Iris pigment epithelial cell (primary cell): ENCODE measurements at places on chromosomes 3 and 15.
A peak's percentile ranks its signal among the peaks of the same experiment; 100 is the strongest.

DNA sequence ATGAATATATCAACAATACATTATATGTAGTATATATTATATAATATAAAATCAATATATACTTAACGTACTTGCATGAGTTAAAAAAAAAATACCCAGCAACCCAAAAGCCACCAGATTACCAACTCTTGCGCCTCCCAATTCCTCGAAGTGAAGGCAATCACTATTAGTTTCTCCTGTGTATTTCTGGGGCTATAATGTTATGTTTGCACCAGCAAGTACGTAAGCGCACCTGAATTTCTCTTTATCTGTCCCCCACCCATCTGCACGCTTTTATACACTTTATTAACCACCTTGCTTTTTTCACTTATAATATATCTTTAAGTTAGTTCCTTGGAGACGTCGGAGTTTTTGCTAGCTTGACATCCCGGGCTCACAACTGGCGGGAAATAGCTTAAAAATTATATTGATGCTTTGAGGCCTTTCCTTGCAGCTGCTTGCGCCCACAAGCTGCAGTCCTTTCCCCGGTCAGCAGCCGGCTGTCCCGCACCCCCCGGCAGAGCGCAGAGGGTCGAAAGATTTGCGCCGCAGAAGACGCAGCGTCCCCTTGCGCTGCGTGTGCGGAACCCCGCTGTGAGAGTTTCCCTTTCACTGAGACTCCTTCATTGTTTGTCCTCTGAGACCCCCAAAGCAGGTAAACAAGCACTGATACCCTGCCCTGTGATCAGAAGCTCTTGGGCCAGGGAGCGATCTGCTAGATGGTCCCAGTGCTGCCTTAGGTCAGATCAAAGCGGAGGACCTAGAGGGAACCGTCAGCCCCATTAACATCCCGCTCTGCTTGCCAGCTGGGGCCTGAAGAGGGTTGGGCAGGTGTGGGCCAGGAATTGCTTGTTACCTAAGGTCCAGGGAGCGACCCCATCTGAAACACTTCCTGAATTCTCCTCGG is 8.9 kb upstream of the EOMES start:
- no peak for DNase-seq

- no peak for DNase-seq
Measured at GRCh38 chr15:23033979-23034378, 5.4 kb downstream of the TUBGCP5 start.

DNA sequence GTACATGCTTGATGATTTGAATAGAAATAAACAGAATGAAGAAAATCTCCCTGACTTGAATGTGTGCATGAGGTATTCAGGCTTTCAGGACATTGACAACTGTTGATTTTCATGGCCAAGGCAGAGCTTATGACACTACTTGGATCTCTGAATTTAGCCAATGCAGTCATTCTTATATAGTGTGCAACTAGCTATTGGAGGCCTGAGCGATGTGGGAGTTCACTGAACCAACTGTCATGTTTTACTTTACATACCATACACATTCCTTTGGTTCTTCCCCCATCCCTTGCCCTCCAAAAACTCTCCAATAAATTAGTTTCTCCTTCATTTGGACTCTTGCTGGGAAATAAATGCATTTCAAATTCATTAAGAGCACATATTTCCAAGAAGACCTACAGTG is 460.4 kb downstream of the RBMS3 start:
- DNase-seq: no peak

DNA sequence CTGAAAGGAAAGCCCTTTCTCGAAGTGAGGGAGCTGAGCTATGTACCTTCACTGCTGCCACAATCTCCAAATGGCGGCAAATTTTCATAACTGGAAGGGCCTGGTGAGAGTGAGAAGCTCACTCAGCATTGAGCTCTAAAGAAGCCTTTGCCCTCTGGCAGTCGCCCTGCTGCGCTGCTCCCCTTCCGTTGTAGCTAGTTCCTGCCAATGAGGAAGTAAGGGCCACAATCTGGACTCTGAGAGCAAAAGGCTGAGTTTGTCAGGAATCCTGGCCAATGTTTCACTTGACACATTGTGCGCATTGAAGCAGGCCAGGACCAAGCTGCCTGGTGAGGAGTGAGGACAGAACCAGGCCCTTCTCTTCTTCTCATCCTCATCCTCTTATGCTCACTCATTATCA is 579.5 kb downstream of the PDCD6IP start:
- no peak for DNase-seq

GRCh38 chr15:63948971-63949370 is 97.3 kb downstream of the DAPK2 start:
- DNase-seq: no peak

DNA sequence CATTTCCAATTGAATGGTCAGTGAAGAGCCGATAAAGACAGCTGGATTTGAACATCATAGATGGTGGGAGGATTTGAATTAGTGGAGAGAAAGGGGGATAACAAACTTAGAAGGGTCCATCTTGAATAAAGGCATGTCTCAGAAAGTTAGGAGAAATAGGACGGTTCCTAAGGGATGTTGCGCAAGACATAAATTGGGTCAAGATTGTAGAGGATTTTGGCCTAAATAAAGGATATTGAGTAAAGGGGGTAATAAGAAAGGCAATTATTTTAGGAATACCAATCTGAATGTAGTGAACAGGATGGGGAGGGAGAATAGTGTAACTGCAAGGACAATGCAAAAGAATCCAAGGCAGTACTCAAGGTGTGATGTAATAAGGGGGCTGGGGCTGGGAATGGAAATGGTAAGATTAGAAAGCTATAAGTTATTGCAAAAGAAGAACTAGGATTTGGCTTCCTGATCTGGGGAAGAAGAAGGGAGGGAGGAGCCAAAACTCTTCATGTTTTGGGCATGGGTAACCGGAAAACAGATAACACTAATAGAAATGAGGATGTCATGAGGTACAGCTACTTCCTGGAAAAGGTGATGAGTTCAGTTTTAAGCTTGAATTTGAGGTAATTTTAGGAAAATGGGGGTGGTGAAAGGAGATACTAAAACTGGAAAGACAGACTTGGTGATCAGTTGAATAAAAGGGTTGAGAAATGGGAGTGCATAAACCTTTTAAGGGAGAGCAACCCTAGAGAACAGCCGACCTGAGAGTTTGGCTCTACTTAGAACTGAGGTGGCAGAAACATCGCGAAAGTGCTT is 17.3 kb upstream of the TRPC1 start:
- no peak for DNase-seq

DNA sequence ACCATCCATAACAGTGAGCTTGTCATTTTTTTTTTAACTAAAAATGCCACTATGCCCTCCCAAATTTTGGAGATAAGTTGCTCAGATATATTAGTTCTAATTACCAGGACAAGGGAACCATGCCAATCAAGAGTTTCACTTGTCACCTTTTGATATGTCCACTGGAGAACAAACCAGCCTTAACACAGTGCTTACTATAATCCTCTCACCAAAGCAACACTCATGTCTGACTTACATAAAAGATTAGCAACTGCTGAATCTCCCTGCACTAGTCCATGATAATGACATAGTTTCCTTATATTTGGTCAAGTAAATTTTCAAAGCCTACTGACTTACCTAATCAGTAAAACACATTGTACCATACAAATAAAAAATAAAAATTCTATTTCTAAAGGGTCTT is 44.4 kb downstream of the TTBK2 start:
- DNase-seq: no peak

- peak; percentile 35 for DNase-seq
Measured at GRCh38 chr3:136250903-136251460, 842 bp downstream of the PCCB start.

- DNase-seq: no peak
Measured at GRCh38 chr3:136332302-136332701, 82.2 kb downstream of the PCCB start.
